Spinal cord (tissue), 10 donors: ENCODE measurements at places on chromosomes 2 and 18. TPM values are rescaled to one million over a fixed set of nuclear protein-coding genes. Genes with fewer than 3 reads are reported as not detected.
A peak's percentile ranks its signal among the peaks of the same experiment; 100 is the strongest.

- DNase-seq, result peak; percentile 58
These were observed 261.1 kb downstream of the PTGR3 start for GRCh38 chr18:74947875-74948274.

RAB27B gene
- 71.8 TPM for total RNA-seq

DNA sequence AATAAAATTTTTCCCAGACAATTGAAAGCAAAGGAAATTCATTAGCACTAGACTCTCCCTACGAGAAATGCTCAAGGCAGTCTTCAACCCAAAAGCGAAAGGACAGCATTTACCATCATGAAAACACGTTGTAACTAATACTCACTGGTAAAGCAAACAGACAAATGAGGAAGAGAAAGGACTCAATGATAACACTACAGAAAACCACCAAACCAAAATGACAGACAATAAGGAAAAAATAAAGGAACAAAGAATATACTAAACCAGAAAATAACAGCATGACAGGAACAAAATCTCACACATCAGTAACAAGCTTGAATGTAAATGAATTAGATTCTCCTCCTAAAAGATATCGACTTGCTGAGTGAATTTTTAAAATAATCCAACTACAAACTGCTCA, 190.7 kb downstream of the NOL4 start:
- no peak for DNase-seq

DNA sequence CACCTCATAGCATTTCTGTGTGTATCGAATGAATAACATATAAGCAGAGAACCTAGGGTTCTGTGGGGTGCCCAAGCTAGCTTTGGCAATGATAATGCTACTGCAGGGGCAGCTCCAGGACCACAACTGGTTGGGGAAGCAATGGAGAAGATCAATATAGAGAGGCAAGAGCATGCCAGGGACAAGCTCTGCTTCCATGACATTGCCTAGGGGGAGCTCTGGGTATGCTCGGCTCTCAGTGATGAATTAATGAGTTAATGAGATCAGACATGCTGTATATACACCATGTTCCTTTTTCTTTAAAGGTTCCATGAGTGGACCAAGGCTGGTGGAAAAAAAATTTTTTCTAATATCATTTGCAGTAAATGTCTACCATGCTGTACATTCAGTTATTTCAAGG, 618.4 kb downstream of the BCL11A start:
- no peak for DNase-seq

- no peak for DNase-seq
These were observed 12.1 kb downstream of the CFLAR start for GRCh38 chr2:201128033-201128432.

DNA sequence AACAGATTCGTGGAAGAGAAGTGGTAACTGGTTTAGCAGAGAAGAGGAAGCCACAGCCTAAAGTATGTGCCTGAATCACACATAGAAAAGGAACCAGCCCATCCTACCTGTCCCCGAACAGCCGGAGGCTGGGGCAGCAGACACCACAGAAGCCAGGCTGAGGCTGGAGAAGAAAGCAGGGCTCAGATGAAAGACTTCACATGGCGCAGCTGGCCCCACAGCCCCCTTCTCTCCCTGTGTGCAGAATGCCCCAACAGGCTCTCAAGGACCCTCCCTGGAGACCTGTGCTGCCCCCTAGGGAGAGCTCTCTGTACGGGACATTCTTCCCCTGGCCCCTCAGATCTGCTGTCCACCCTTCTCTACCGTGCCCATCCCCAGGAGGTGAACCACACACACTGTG, 83.5 kb upstream of the RAB12 start:
- DNase-seq, result no peak

DNA sequence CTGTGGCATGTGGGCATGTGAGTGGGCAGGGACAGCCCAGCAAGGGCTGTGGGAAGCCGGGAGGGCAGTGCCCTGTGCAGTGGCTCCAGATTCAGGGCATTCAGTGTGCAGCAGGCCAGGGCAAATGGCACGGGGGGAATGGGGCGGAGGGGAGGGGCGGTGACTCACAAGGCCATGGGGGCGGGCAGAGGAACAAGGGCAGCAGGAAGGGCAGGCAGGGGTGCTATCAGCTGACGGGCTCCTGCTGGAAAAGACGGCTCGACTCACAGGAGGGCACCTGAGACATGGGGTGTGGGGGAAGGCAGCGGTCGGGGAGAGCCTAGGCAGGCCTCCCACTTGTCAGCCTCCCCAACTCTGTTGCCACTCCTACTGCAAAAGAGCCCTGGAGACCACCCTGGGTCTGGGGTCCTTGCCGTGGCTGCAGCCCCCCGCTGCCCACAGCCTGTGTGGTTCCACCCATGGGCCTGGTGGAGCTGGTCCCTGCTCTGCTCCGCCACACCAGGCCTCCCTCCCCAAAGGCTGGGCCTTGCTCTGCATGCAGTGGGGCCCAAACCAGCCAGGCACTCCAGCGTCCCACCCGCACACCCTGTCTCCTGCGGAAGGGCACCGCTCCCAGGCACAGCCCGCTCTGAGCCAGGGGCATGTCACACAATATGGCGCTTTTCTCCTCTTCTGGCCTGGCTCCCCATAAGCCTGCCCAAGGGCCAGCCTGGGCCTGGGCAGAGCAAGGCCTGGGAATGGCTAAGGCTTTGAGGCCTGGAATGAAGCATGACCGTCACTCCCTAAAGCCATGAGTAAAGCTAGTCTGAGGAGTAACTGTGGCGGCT, 25.9 kb downstream of the HS6ST1 start:
- no peak for DNase-seq
